Kidney epithelial cell (primary cell): ENCODE measurements at places on chromosomes 7 and 10. TPM values are rescaled to one million over a fixed set of nuclear protein-coding genes. Genes with fewer than 3 reads are reported as not detected.

SORCS3 gene
- 0.96 and 1.2 TPM in 2 replicates for total RNA-seq

ASIC3 gene
- 0.04 and 0.41 TPM in 2 replicates for total RNA-seq

GRCh38 chr10:13706604-13707003 is 119.8 kb downstream of the PRPF18 start:
- DNase-seq, result no peak

DNA sequence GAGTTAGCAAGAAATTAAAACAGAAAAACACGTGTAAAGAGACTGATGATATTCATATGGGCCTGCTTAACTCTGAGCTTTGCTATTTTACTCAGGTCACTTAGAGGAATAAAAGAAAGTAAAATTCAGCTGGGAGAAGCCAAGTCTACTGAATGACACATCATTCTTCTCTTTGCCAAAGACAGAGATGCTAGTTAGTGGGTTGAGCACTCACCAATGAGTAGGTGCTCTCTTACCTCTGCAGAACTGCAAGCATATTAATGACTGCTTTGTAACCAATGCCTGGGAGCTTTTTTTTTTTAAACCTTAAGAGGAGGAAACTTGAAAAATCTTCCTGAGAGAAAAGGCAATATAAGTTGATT is 44.8 kb upstream of the BAMBI start:
- DNase-seq, result no peak

DNA sequence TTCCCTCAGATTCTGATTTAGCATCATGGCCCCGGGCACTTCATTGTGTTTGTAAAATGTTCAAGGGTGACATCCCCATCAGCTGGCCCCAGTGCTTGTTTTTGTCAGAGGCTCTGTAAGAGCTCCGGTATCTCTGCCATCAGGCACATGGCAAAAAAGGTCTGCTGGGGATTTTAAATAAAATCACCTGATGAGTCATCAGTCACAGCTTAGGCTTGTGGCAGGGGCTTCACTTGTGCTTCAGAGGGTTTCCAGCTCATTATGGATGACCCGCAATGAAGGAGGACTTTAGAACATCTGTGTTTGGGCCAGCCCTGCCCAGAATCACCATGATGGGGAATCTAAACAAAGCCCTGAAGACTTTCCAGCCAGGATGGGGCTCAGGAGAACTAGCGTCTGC is 259.9 kb downstream of the ZEB1 start:
- DNase-seq, result no peak

- DNase-seq, result no peak
Observed at GRCh38 chr10:49652421-49653272, 26.8 kb upstream of the C10orf53 start.

DNA sequence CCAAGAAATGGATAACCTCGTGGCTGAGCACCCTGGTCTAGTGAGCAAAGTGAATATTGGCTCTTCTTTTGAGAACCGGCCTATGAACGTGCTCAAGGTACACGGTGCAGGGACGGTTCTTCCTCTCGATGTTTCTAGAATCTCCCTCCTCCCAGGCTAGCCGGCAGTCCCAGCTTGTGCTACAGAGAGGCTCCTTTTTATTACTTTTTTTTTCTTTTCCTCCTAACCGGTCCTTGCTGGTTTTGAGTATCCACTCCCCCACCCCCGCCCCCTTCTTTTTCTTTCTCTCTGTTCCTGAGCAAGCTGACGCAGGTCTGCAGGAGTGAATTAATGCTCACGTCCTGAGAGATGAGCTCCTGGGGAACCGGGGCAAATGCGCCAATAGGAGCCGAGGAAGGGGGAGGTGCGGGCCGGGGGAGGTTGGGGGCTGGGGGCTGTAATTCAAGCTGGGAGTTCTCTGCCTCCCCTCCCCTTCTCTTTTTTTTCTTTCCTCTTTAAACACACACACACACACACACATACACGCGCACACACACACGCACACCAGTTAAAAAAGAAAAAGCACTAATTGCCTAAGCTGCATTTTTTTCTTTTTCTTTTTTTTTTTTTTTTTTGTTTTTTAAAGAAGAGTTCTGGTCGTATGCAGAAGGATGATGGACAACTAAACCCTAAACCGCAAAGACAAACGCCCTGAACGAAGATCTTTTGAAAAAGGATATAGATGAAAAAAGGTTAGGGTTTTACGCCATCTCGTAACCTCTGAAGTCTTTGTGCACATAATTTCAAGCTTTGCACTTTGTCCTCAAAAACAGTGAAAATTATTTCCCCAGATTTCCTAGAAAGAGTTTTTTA is 6.6 kb downstream of the CPA2 start:
- DNase-seq, result peak; percentile 31

DNA sequence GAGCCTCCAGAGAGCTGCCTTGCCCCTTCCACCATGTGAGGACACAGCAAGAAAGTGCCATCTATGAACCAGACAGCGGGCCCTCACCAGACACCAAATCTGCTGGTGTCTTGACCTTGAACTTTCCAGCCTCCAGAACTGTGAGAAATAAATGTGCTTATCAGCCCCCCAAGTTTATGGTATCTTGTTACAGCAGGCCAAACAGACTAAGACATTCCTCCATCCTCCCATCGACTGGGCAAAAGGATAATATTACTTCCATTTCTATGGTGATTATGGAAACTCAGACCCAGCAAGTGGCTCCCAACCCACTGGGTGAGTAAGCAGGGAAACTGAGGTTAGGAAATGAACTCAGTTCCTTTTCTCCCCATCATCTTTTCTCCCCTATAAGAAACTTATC is 288.4 kb downstream of the KCNMA1 start:
- DNase-seq, result no peak

DNA sequence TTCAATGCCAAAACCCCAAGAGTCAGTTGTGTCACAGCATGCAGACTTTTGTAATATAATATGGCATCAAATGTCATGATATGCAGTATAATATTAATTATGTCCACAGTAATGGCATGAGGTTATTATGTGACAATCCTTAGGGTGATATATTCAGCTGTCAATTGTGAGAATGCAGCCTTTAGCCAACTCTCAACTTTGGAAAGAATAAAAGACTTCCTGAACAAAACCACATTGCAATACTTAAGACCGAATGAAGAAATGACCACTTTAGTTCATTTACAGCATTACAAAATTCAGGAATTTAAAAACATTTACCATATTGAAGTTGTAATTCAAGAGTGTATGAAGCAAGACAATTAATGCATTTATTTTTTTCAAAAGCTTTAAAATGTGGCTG is 45.4 kb downstream of the CPVL start:
- no peak for DNase-seq

- no peak for DNase-seq
Observed at GRCh38 chr7:38299275-38299931, 26.0 kb upstream of the TARP start.

GRCh38 chr7:2775376-2775775 is 68.7 kb downstream of the GNA12 start:
- no peak for DNase-seq

LRMDA gene
- 18.7 and 24.3 TPM in 2 replicates for total RNA-seq

- no peak for DNase-seq
Observed at GRCh38 chr7:103059471-103059870, 15.1 kb downstream of the FBXL13 start.

DNA sequence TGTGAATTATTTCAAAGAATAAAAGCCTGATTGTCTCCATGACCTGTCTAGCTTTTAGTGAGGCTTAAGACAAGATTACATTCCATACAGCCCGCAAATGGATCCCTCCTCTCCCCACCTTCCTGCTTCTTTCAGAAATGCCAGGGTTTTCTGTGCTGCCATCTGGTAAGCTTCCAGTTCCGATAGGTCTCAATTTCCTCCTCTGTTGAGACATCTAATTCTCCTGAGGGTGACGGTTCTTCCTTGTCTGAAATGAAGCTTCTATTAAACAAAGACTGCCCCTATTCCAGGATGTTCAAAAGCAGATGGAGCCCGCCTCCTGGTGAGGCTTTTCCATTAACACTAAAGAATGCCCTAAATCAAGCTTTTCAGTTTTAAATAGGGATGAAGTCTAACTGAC is 295.6 kb downstream of the PTPRN2 start:
- DNase-seq, result no peak
